Activated CD4-positive, alpha-beta T cell treated with anti-CD3 and anti-CD28 coated beads, Interleukin-10, Interleukin-2, amounts not matched to agents 100 ng/mL and 50 ng/mL, durations not matched to agents 16 hours and 8 hours (primary cell): ENCODE measurements at places on chromosomes 13 and 19.
A peak's percentile ranks its signal among the peaks of the same experiment; 100 is the strongest.

DNA sequence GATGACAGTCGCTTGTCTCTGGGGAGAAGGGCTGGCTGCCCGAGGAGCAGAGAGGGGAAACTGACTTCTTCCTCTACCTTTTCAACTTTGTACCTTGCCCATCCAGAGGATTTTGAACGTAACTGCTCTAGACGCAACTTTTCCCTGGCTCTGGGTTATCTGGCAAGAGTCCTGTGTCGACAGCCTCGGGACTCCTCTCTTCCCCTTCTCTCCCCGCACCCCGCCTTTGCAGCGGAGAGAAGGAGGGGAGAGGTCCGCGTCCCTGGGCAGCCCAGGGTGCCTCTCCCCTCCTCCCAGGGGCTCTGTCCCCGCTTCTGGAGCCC lies 574 bp downstream of the SH3GL1 start:
- no peak for DNase-seq

DNA sequence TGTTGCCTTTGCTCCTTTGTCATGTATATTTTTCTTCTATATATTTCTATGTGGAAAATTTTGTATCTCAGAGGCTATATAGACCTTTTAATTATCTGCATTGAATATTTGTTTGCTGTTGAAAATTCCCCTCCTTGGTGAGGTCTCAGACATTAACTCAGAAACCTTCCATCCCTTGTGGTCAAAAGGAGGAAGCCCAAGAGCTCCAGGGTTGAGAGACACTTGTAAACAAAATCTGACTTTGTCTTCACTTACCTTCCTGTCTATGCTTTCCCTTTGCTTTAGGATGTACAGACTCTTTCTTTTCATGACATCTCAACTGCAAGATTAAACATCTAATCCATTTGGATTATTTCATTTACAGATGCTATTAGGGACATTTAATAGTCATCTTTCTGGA lies 157.5 kb downstream of the PCDH20 start:
- DNase-seq = no peak

DNA sequence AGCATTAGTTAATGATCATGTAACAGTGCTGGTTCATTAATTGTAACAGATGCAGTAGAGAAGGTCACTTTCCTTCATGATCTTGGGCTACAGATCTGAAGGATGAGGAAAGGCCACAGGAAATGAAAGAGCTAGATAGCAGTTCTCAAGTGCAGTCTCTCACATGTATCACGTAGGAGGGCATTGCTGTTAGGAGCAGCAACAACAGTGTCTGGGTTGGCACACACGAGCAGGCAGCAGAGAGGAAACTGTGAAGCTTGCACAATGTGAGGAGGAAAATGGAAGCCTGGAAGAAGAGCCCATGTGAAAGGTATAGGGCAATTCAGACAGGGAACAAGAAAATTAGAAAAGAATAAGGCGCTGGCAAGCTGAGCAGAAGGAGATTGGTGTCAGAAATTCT lies 1741.5 kb downstream of the PCDH9 start:
- DNase-seq = no peak

DNA sequence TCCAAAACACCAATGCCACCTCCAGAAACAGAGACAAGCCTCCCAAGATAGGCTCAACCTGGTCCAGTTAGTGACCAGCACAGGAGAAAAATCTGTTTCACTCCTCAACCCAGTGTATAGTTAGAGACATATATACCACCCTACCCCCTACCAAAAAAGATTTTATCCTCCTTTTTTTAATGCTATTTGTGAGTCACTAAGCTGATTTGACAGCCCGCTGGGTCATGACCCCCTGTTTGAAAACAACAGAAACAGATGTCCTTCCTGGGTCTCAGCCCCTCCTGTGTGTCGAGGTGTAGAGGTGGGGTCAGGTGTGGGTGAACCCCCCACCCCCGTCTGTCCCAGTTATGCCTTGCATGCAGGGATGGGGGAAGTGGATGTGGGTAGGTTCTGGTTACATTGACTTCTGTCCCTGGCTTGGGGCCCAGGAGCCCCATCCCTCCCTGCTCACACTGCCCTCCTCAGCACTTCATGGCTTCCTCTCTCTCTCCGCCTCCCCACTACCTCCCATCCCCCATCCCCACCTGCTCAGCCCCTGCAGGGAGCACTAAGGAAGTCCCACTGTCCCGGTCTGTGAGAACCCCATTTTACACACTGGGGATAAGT lies 14.0 kb upstream of the TOMM40 start:
- no peak for DNase-seq

- DNase-seq = no peak
Observed at GRCh38 chr19:13964776-13965175, 12.5 kb downstream of the DCAF15 start.

DNA sequence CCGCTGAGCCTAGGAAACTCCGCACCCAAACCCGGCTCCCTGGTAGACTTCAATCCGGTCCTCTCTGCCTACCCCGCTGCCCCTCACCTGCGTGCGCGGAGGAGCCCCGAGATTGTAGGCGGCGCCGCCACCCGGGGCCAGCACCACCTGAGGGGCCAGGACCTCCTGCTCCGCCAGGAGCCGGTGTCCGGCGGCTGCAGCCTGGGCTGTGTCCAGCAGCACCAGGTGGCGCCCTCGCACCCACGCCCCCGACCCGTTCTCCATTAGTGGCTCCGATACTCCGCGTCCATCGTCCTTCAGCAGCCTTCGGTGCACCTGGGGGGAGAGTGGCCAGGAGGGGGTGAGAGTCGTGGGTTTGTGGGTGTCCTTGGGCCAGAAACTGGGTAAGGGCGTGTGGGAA lies 18.5 kb downstream of the MAN2B1 start:
- no peak for DNase-seq

DNA sequence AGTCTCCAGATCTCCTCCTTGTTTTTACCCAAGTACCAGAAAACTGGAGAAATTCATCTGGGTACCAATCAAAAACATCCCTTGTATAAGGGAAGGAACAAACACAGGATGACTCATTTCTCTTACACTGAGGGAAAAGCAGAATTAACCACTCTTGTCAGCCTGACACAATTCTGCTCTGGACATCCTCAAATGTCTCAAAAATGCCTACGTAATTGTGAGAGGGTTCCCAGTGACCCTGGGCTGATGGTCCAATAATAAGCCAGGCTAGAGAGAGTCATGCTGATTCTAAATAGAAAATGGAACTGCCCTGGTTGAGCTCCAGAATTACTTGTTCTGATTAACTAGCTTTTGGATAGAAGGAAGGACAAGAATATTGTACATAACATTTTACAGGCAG lies 14.5 kb downstream of the ZNF708 start:
- peak; percentile 4 for DNase-seq

DNA sequence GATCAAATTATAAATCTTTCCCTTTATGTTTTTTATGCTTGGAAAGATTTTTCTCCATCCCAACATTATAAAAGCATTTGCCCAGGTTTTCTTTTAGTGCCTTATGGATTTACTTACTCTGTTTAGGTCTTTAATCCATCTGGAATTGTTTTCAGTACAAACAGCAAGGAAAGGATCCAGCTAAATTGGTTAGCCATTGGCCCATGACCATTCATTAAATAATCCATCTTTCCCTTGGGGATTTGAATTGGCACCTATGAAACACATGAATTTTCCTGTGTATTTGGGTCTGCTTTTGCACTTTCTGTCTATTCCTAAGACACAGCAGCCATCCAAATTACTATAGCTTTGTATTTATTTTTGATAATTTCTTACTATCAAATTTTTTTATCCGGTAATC lies 28.8 kb upstream of the SHKBP1 start:
- DNase-seq = no peak

GRCh38 chr19:17332677-17333581 lies 1.7 kb downstream of the ANO8 start:
- peak; percentile 57 for DNase-seq

- no peak for DNase-seq
Observed at GRCh38 chr13:79775830-79776229, 294.9 kb downstream of the NDFIP2 start.
